Cortex of kidney (tissue), 1 donor: ENCODE measurements at places on chromosomes 1 and 21.

DNA sequence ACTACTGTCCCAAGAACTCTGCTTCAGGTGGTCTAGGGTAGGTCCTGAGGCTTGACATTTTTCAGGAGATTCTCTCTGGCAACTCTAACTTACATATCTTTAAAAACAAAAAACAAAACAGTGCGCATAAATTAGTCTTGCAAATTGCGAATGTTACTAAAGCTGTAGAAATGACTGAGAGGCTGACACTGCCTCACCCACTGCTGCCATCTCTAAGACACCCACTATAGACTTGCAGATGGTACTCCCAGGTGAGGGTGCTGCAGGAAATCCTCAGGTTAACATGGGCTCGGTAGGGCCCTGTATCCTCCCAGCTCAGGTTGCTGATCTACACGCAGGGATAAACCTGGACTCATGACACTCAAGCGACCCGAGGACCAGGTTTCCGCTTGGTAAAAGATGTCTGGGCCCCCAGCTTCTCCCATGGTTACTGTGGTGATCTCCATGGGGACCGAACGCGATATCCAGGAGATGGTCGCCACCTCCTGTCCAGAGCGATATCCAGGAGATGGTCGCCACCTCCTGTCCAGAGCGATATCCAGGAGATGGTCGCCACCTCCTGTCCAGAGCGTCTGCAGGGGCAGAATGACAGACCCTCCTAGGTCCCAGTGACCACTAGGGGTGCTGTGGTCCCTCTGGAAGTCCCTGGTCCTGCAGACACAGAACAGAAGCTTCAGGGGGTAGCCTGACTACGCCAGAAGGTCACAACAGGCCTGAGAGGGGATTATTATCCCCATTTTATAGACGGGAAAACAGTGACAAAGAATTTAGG is 16.2 kb upstream of the LY9 start:
- no peak for DNase-seq

DNA sequence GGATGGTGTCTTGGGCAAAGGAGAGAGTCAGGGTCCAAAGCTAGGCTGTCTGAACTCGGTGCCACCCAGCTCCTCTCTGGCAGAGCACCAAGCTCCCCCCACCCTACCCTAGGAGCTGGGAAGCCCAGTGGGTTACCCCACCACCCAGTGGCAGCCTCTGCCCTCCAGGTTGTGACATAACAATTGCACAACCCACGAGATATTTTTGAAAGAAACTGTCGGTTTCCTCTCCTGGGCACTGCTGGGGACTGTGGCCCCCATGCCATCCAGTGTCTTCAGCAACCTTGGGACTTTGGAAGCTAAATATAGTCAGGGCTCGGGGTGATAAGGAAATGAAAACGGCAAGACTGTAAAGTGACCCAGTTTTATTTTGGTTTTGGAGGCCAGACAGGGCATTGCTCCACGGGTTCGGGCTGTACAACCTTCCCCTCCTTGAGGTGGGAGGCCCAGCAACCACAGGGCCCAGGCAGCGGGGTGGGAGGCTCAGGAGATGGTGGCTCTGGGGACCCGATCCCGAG is 1.4 kb downstream of the CITED4 start:
- no peak for DNase-seq

GRCh38 chr1:107680579-107680985 is 284.4 kb downstream of the VAV3 start:
- DNase-seq = no peak

GRCh38 chr1:212664409-212665199 is 35.0 kb downstream of the BATF3 start:
- DNase-seq = no peak

GRCh38 chr21:45326169-45326851 is 38.6 kb upstream of the POFUT2 start:
- no peak for DNase-seq

DNA sequence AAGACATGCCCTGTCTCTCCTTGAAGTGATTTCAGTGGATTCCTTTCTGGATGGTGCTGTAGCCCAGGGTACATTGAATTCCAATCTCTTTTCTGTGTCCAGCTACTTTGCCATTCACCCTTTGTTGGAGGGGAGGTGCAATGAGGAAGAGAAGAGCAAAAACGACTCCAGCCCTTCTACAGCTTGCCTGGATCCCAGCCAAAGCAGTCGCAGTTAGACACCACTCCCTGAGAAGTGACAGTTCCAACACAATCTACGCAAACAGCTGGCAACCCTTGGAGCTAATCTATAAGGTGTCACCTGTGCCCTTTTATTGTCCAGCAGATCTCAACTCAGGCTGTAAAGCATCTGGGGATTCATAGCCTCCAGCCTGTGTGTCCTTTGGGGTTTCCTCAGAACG is 4.6 kb downstream of the CD244 start:
- DNase-seq = no peak

DNA sequence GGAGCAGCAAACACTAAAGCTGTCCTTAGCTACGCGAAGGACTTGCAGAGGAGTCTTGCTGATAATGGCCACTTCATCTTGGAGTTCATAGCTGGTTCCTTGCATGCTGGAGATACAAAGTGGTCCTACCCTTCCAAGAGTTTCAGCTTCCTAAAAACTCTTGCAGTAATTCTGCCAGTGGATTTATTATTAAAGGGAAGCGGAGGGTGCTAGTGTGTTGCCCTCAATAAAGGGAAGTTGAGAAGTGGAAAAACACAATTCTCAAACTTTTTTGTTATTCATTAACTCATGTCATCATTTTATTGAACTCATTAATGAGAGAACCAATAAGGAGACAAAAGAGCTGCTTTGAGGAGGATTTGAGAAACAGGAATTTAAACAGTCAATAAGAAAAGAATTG is 6.5 kb upstream of the HAPLN2 start:
- DNase-seq = no peak

DNA sequence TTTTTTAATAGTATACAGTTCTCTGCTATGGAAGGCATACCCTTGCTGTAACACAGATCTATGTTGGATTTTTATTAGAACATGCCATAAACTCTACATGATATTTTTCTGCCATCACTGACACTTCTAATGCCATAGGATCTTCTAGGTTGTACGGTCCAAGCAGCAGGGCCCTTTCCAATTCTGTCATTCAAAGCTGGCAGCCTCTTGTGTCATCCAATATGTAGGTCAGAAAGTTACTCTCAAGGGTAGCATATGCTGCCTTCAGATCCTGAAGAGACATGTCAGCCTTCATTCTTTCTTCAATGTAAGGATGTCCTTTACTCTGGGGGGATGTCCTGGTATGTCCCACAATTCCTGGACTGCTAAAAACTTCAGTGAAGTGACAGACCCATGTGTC is 629.2 kb upstream of the USP24 start:
- no peak for DNase-seq

DNA sequence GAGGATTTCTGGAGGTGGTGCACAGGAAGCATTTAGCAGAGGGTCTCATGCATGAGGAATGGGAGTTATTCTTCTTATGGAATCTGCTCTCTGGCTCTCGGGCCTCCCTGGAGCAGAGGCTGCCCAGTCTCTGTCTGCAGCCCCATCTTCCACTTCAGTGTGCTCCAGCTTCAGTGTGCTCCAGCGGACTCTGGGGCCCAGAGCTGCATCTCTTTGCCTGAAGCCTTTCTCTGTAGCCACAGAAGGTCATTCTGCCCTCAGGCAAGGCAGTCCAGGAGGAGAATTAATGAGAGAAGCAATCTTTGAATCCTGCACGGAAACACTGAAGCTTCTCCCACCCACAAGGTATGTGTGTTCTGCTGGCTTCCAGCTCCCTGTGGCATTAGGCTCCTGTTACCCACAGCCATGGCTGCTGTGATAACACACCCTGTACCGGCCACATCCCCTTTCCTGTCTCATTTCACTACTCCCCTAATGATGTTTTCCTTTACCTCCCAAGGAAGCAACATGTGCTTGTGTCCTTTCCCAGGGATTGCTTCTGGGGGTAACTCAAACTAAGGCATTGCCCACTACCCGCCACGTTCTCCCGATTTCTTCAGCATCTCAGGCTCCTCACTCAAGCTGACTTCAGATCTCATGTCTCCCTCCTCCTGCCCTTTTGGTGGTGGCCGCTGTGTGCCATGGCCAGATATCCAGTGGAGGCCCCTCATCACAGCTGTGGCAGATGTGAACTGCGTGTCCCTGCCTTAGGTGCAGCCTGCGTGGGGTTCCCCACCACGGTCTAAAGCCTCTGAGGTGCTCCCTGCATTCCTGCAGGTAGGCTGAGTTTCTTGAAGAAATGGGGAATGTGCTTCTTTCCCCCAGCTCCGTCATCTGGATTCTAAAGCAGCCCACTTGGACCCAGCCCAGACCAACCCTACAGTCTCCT is 181.2 kb upstream of the GALNT2 start:
- DNase-seq = no peak

DNA sequence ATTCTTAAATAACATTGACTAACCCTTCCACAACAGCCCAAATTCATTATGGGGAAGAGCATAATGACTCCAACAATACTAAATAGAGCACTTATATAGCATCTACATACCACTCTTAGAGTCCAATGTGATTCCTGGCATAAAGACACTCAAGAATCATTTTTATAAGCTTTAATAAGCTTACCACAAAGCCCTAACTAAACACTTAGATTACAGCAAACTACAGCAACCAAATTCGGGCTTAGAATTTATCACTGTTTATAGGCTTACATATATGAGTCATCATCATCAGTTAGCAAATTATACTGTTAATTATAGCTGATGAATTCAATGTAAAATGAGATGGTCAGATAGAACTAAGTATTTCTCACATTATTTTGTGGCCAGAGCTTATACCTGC is 7.3 kb downstream of the SCYL3 start:
- no peak for DNase-seq

DNA sequence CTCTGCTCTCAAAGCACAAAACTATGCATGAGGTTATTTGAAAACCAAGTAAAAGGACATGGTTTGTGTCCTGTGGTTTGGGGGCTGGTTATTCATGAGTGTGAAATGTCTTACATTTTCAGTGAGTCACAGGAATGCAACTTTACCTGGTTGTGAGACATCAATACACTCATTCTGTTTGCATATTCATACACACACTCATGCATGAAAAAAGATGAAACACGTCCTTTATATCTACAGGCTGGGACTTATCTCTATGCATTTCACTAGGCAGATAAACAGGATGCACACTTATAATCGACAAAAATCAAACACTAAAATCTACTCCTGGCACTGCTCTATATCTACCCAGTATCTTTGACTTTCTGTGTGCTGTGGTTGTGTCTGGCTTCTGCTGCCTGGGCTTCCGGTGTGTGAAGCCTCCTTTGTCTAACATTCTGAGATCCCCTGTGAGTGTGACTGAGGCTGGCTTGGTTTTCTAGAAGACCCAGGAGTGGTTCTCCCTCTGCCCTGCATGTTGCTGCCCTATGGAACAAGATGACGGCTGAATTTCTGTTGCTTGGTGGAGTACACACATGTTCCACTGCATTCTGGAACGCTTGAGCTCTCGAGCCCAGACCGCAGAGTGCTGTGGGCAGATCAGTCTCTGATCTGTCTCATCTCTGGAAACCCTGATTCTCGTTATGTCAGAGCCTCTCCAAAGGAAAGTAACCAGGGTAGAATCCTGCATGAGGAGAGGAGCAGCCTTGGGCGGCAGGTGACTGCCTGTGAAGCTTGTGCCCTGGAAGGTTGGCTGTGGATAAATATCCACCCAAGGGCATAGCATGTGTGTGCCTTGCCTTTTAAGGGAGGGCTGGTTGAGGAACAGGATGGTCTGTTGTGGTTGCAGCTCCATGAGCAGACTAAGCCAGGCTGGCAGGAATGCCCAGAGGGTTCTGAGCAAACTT is 19.7 kb upstream of the FASLG start:
- no peak for DNase-seq

DNA sequence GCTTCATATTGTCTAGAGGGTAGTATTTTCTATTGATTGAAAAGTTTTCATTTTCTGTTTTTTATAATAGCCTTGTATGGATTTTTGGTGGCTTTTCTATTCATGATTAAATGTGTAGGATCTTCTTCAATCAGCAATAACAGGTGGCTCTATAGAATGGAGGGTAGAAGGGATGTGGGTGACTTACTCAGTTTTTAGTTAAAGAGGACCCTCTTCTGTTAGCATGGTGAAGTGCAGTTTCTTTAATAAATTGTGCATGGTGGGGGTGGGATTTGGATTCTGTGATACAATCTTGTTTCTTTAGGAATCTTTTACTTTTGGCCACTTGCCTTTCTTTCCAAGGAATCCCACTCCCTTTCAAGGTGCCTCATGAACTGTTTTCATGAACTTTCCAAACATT is 64.7 kb downstream of the SLC35A3 start:
- DNase-seq = no peak

DNA sequence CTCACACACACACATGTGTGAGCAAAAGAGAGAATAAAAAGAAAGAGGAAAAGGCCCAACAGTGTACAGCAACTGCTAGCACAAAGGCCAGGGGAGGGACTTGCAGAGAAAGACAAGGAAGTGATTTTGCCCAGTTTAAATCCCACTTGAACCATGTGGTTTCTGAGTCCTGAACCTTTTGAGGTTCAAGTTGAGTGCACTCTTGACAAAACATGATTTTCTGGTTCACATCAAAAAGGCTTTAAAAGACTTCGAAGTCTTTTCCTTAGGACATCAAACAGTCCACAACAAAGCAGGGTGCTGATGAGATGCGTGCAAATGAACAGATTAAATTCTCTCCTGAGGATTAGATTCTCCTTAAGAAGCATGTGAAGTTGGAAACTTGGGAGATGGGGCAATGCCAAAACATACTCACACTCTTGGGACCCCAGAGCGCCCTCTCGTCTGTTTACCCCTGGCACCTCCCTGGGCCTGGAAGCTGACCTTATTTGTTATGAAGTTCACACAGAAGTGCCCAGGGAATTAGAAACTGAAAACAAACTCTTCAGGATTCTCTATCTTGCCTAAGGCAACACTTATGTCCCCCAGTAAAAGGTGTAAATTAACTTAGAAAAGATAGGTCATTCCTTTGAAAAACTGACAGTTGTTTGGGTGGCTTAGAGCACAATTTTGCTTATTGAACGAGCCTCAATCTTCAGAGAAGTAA is 31.5 kb downstream of the RNF220 start:
- DNase-seq = no peak

DNA sequence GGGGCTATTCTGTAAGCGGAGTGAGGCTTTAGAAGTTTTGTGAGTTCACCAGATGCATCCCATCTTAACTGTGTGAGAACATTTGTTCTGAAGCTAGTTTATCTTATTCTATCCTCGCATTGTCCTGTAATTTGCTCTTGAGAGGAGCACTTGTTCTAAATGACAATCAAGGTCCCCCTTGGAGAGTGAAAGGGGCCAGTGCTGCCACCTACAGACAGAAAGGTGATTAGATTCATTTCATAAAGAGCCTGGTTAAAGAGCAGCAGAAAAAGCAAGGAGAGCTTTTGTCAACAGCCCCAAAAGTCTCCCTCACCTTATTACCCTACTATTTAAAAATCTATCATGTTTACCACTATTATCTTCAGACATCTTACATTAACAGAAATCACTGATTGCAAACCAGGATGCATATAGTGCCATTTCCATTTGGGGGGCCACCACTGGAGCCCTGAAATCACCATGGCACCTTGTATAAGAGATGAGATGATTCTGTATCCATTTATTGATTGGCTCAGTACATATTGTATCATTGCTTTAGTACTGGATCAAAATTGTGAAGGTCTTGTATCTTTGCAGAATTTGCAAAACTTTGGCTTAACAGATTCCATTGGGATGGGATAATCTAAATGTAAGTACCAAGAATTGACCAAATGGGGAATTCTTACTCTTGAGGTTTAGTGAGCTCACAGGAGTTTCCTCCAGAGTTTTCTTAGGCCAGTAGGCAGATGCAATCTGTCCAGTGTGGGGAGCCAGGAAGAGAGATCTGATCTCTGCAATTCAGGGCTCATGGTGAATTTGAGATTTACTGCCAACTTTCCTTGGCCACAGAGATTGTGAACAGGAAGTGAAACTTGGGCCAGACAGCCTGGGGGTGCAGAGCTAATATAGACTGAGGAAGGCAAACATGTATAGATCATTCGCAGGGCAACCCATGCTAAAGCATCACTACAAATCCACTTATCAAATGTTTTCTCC is 64.3 kb upstream of the TRABD2B start:
- DNase-seq = no peak
